ENCODE measurements at places on chromosomes 12 and 14.

DNA sequence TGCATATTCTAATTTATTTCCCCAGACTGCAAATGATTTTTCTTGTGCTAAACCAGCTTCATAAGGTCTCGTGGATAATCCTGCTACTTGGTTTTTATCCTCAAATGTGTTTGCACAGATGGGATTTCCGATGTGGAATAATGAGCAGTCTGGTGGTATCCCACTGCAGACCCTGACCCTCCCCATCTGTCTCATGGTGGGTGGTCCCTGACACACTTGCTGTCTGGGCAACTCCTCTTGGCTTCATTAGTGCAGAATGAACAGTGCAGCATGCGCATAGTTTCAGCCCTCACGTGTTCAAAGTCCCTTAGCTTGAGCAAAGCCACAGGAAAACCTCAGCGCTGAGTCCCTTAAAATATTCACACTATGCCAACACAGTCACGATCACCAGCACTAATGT is 996.5 kb downstream of the AACS start:
- DNase-seq, result peak; percentile 93

GRCh38 chr12:108459149-108459548 is 55.9 kb upstream of the FICD start:
- no peak for DNase-seq

DNA sequence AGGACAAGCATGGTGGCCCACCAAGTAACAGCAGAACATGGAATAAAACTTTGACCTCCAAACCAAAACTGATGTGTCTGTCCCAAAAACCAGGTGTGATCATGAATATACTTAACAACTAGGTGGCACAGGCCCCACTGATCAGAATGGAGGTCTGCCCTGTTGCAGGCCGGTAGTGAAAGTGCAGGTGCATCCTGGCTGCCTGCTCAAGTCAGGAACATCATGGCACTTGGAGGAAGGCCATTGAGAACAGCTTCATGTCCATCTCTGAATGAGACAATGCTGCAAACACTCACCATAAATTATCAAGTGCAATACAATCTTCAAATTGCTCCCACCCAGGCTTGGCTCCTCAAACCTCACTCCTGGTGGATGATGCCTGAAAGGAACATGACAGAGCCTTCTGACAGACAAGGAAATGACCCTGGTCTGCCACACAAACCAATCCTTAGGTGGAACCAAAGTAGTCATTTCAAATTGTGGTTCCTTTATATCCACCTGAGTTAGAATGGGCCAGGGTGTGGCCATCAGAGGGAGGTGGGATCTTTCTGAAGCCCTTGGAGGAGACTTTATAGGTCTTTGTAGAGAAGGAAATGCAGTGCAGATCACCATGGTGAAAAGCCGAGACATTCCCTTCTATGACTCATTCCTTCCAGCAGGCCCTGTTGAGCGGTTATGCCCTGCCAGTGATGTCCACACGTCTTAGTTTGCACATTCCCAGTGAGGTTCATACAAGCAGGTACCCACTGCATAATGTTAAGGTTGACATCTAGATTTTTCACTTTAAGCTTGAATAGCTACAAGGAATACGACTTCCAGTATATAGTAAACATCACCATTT is 36.0 kb downstream of the EGLN3 start:
- DNase-seq, result no peak

DNA sequence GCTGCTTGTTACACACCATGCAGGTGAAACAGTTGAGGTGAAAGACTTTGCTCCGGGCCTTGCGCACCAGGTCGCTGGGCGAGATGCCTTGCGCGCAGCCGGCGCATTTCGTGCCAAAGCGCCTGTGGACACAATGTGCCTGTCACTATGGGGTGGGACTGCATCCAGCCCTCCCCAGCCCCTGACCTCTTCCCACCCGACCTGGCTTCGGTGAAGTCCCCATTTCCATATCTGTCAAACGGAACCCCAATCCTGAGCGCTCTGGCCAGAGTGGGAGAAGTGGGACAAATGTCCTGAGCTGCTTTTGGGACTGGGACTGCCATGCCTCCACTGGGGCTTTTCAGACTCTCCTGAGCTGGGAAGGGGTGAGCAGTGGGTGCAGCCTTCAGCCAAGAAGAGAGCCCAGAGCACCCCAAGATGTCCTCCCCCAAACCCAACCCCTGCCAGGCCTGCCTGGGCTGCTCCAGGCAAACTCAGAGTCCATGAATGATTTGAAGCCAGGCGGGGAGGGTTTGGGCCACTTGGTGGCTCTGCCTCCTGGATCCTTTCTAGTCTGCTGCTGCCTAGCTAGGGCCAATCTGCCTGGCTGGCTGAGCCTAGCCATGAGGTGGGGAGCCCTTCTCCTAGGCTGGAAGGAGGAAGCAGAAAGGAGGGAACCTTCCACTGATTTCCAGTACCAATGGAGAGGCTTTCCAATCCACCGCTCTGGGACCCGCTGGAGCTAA is 2.3 kb downstream of the LHX5 start:
- no peak for DNase-seq

GRCh38 chr12:31991815-31992214 is 32.6 kb downstream of the RESF1 start:
- DNase-seq, result no peak

DNA sequence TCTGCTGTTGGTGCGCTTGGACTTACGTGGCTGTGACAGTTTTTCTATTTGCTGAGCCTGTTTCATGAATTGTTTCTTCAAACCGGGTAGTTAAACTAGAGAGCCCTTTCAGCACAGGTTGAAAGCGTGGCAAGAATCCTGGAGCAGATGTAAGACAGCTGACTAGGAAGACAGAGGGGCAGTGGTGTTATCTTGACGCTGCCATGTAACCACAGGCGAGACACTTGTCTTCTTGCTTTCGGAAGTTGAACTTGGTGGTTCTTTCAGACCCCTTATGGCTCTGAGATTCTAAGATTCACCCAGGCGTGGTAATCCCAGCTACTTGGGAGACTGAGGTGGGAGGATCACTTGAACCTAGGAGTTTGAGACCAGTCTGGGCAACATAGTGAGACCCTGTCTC is 4.3 kb downstream of the EMP1 start:
- no peak for DNase-seq
